ENCODE measurements at places on chromosomes 3 and 15.

DNA sequence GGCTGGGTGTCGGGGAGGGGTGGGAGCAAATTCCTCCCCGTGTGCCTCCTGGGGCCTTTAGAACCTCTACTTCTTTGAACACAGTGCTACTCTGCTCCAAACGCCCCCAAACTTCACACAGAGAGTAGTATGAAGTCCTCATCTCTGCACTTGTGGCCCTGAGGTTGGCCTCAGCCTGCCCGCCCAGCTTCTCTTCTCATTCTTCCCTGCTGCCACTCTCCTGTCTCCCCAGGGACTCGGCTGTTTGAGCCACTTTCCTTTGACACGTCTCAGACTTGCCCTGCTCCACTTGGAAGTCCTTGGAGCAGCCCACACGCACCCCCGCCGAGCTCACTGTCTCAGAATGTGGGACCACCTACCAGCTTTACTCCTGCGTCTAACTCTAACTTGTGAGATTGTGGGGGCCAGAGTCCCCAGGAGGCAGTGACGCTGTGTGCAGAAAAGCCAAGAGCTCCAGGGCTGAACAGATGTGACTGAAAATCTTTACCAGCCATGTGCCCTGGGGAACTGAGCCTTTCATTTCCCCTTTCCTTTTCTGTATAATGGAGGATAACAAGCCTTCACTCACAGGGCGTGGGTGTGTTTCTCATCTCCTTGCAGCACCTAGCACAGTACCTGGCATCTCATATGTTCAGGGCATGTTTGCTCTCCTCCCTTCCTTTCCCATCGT is 233.6 kb upstream of the CTDSPL start:
- DNase-seq, result no peak

DNA sequence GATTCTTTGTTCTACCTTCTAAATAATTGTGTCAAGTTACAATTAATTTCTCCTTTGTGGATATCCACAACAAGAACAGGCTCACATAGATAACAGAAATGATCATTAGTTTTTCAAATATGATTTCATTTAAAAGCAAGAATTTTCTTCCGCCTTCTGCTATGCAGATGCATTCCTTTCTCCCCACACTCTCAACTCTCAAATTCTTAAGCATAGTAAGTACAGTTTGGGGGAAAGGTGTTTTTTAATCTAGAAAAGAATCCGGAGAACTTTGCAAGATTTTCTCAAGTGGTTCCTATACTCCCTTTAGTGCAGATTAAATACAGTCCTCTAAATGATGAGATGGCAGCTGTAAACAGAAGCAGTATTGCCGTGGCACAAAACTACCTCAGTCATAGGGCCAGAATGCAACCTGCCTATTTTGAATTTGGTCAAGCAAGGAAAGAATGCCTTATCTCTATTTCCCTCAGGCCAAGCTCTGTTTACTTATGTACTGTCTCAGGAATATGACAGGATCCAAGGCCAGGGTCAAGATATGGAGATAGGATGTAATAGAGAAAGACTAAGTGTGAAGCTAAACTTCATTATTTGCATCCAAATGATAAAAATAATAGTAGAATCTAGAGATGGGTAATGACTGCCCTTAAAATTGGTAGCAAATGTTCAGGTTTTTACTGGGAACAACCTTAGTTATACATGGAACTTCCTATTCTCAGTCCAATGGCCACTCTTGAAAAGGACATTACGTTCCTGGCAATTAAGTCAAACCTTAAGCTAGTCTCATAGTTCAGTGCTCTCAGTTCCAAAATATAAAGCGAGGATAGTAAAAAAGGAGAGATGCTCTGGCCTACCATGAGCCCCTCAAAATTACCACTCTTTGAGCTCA is 77.3 kb upstream of the PHLDB2 start:
- DNase-seq, result no peak

GRCh38 chr3:23537101-23537551 is 268.6 kb upstream of the UBE2E1 start:
- DNase-seq, result no peak

GRCh38 chr3:44418549-44418948 is 58.9 kb downstream of the ZNF445 start:
- no peak for DNase-seq

GRCh38 chr15:31954374-31955172 is 75.7 kb upstream of the CHRNA7 start:
- no peak for DNase-seq

- DNase-seq, result no peak
These were observed 154.2 kb upstream of the SMAD3 start for GRCh38 chr15:66911131-66911700.

GRCh38 chr3:120114981-120115380 is 20.7 kb upstream of the GSK3B start:
- no peak for DNase-seq

DNA sequence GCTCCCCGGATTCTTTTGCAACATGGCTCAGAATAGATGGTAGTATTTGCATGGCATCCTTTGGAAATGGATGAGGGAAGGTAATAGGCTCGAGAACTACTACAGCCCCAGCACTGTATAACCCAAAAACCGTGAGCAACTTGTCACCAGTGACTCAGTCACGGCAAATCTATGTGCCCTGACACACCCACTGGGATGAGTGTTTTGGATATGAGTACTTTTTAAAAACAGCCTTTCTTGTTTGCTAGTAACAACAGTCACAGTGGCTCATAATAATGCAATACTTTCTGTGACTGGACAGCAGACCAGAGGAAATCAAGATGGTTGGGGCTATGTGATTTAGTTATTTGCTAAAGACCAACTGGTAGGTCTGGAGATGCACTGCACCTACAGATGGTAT is 299.6 kb downstream of the ULK4 start:
- DNase-seq, result no peak

DNA sequence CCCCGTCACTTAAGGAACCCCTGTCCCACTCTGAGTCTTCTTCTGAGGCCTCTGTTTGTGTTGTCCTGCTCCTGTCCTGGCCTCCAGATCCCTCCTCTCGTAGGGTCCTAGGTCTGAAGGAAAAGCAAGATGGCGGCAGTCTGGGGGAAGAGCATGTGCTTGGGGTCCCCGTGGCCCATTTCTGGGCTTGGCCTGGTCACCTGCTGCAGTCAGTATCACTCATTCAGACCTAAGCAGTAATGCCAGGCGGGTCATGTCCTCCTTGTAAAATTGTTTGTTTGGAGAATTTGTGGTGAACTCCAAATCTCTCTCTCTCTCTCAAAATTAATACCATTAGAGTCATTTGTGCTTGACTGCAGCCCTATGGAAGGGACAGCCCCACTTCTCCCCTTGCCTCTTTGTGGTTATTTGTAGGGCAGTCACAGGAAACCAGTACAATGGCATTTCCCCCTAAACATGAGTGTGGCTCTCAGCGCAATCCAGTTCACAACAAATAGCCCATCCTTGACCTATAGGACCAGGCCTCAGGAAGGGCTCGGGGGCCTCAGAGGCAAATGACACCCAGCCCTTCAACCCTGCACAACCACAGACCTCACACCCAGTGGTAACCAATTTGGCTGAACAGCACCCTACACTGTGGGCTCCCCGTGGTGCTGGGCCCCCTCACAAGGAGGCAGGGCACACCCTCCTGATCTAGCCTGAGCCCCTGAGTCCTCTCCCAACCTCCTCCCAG is 173.5 kb downstream of the OR4M2 start:
- no peak for DNase-seq

- peak; percentile 83 for DNase-seq
These were observed 37.5 kb downstream of the RYK start for GRCh38 chr3:134212967-134213665.

DNA sequence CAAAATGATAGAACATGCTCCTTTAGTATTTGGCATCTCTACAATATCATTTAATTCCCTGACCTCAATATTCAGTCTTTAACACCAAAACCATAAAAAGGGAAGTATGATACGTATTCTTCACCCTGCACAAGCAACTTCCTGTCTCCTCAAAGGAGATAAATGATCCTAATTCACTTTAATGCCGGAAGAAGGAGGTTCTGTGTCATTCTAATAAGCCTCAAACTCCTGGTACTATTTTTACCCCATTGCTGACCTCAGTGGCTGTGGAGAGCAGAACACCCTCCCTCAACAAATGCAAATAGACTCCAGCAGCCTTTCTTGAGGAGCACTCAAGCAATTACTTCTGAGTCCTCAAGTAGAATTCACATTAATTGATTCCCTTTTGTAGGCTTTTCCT is 173.3 kb downstream of the TMEM108 start:
- peak; percentile 4 for DNase-seq

- DNase-seq, result no peak
These were observed 217.3 kb downstream of the SNRPN start for GRCh38 chr15:25171856-25172687.

- no peak for DNase-seq
These were observed 31.7 kb downstream of the BCL2L10 start for GRCh38 chr15:52080706-52081392.

DNA sequence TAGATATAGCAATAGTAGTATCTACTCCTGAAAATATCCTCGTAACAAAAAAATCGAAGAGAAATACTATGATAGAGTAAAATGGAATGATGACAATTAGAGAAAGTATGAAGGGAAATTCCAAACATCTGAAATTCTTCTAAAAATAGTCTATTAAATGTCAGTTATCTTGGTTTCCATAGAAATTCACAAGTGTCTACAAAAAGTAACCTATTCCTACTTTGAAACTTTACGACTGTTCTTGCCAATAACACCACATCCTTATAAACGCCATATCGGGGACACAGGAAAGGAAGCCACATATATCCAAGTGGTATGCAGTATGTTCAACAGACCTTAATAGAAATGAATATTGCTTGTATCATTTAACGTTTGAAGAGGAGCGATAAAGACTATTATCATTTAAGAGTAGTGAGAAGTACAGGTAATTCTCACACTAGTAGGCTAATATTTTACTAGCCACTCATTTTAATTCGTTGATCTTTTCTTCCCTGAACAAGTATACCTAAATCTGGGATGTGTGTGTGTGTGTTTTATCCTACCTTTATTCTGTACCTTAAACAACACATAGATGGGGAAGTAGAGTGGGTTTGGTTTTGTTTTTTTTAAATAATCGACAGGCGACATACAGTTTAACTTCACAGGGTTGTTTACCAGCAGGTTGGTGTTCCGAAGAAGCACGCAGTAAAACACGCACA is 1.2 kb downstream of the GPR176 start:
- DNase-seq, result no peak

GRCh38 chr15:92892201-92892555 is 7.9 kb upstream of the CHD2 start:
- DNase-seq, result no peak

All from T-helper 1 cell (primary cell).